AG09309 (cell line): ENCODE measurements at places on chromosomes 11 and 22.
A peak's percentile ranks its signal among the peaks of the same experiment; 100 is the strongest.

DNA sequence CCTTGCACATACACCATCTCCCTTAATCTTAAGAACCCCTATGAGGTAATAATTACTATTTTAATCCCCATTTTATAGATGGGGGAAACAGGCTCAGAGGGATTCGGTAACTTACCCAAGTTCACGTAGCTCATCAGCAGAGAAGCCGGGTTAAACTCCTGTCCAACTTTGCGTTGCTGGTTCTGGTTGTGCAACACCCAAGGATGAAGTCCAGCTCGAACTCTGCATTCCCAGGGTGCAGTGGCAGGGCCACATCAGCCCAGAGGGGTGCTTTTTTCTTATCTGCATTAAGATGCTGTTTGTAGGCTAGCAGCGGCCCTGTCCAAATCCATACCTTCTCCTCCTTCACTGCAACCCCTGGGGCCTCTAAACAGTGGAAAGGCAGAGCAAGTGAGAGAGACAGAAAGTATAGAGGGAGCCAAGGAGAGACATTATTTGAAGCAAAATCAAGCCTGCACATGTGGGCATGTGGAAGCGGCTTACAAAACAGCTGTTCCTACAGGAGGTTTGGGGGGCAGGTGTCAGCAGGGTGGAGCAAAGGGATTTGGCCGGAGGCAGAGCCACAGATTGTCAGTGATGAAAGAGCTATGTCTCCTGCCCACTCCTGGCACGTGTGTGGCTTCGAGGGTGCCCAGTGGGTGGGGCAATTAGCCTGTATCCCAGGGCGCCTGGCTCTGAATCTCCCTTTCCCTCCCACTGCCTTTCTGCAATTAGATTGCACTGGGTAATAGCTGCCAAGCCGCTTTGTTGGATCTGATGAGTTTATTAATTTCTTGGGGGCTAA lies 129.5 kb upstream of the TBCEL start:
- DNase-seq, result no peak

- DNase-seq, result no peak
These were observed 27.0 kb downstream of the P4HA3 start for GRCh38 chr11:74284466-74284865.

DNA sequence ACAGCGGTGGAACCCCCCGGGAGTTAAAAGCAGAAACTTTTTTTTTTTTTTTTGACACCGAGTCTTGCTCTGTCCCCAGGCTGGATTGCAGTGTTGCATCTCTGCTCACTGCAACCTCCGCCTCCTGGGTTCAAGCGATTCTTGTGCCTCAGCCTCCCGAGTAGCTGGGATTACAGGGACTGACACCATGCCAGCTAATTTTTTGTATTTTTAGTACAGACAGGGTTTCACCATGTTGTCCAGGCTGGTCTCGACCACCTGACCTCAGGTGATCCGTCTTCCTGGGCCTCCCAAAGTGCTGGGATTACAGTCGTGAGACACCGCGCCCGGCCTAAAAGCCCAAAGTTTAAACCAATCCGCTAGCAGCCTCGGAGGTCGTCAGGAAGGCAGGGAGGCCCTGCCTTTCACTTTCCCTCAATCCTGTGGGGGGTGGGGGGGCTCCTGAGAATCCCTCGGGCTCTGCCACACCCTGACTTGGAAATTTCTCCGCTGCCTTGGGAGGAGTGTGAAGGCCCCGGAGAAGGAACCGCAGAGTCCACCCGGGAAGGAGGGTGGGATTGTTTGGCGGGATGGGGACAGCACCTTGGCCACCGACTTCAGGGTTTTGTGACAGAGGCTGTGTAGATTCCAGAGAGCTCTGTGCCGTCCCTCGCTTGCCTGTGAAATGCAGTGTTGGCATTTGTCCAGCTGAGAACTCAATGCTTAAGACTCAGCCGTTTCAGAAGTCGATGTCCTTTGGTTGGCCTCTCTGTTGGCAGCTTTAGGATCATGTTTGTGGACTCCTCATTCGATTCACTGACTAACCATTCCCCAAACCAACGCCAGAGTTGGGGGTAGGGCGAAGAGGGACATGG lies 1.0 kb downstream of the ARHGAP8 start:
- DNase-seq, result no peak

- DNase-seq, result no peak
These were observed 52.2 kb upstream of the ARHGAP20 start for GRCh38 chr11:110764485-110764884.

DNA sequence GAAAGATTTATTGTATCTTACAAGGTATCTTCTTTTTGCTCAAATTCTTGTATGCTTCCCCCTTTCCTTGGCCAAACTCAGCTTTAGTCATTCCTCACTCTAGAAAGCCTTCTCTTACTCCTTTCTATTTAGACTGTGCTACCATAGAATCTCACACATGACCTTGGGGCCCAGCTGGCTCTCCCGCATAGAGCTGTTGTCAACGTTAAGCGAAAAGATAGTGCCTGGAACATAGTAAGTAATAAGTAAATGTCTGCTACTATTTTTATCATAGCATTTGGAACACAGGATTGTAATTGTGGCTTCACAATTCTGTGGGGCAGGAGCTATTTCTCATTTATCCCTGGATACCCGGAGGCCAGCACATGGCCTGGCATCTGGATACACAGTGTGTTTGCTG lies 38.9 kb upstream of the OR4B1 start:
- no peak for DNase-seq

GRCh38 chr11:35615921-35616900 lies 2.0 kb upstream of the FJX1 start:
- no peak for DNase-seq

- peak; percentile 75 for DNase-seq
These were observed 48.1 kb upstream of the EIF3D start for GRCh38 chr22:36577019-36577418.

- no peak for DNase-seq
These were observed 50.9 kb downstream of the AP2A2 start for GRCh38 chr11:976431-977160.

DNA sequence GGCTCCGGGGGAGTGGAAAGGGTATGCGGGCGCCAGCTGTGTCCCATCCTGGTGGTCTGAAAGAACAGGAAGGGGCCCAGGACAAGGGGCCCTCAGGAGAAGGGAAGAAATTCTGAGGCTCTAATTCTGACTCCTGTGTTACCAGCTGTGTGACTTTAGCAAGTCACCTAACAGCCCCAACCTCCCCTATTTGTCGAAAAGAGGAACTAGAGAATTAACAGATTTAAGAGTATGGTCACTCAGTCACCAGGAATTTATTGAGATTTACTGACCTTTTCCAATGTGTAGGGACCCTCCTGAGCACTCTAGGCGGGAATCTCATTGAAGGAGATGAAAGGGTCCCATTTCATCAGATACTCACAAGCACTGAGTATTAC lies 14.6 kb downstream of the RPS6KA4 start:
- no peak for DNase-seq

- no peak for DNase-seq
These were observed 45.4 kb upstream of the GLYAT start for GRCh38 chr11:58776891-58777710.

- DNase-seq, result no peak
These were observed 19.8 kb downstream of the TPST2 start for GRCh38 chr22:26570115-26570514.

- no peak for DNase-seq
These were observed 1072.1 kb downstream of the JRKL start for GRCh38 chr11:97461934-97462333.

- DNase-seq, result no peak
These were observed 2193.4 kb upstream of the RAG2 start for GRCh38 chr11:38791346-38791961.

DNA sequence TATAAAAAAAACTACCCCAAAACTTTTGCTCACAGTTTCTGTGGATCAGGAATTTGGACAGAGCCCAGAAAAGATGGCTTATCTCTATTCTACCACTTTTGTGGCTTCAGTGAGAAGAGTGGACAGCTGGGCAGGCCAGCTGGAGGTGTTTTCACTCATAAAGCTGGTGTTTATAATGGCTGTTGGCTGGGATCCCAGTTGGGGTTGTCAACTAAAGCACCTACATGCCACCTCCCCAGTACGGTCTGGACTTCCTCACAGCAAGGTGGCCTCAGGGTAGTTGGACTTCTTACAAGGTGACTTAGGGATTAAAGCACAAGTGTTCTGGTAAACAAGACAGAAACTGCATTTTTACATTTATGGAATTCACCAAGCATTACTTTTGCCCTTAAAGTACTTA lies 171.0 kb downstream of the NELL1 start:
- no peak for DNase-seq

DNA sequence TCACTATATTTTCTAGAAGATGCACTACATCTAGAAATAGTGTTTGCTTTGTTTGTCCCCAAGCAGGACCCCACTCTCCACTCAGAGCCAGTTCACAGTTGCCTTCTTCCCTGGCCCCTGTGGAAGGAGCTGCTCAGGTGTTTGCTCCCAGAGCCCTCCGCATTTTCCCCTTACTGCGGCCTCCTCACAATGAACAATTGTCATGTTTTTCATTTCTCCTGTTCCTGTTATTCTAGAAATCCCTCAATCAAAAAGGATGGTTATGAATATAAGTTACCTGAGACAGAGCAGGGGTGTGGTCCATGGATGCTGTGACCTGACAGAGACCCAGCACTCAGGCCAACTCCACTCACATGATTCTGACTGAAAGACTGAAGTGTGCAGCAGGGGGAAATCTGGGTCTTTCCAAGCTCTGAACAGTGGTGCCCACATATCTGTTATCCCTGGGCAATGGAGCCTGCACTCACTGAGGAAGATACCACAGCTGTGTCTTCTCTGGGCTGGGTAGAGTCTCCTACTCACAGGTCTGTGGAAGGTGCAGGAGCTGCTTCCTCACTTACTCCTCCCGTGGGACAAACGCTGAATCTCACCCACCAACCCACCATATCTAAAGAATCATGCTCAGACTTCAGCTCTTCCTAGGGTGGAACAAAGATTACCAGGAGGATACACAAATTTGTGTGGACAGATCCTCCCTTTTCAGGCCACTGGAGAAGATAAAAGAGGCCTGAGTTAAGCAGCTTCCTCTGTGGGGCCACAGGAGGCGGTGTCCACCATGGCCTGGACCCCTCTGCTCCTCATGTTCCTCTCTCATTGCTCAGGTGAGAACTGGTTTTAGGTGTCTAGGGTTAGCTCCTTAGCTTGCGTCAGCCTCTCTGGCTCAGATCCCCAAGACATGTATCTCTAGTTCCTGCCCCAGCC lies 87.1 kb upstream of the TOP3B start:
- DNase-seq, result no peak

GRCh38 chr22:40609216-40609615 lies 27.3 kb downstream of the MRTFA start:
- no peak for DNase-seq

DNA sequence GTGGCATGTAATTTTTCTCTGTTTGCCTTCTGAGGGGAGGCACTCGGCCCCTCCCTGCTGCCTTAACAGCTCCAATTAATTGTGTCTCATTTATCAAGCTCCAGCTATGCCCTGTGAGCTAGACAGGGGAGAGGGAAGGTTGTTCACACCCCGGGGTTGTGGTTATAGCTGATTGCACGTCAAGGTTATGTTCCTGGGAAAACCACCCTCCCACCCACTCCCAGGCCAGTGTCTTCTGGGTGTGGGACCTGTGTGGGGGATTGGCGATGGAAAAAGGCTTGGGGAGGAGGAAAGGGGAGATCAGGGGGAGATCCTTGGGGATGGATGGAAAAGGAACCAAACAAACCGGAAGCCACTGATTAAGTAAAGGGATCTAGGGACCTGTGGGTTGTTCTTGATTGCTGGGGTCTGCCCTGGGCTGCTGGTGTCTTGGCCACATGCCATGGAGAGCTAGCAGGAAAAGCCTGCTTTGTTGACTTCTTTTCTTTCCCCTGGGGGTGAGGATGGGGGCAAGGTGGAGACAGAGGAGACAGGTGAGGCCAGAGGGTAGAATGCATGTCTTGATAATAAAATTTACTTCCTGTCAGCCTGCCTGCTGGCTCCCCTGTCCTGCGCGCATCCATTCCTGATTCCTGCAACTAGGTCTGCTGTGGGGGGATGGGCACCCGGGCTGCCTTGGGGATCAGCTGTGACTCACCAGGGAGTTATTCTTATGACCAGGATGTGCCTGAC lies 13.5 kb upstream of the SORL1-AS1 start:
- peak; percentile 64 for DNase-seq

DNA sequence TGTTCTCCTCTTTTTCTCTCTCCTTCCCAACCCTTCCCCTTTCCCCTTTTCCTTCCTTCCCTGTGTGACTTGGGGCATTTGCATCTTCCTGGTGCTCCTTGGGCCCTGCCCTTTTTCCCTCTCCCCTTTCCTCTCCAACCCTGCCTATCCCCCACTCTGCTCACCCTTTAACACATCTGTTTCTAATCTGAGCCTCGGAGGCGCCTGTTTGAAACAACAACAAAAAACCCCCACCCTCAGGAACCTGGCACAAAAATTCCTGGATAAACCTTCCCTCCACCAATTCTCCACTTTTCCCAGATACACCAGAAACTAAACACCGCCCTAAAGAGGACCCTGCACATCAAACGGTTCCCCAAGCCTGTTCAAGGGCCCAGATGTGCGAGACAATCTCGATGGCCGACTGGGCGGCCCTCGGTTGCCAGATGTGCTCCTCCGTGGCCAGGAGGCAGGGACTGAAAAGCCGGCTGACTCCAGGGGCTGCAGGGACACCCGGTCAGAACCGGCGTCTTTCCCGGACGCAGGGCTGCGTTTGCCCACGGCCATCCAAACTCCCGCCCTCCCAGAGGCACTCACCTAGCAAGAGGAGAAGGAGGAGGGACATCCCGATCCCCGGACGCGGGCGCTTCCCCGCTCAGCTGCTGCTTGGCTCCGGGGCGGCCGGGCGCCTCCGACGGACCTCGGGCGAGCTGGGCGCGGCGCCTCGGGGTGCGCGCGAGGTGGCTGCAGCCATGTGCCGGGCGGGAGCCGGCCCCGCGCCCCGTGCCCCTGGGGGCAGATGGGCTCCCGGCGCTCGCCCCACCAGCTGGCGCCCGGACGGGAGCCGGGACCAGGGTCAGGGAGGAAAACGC lies 486 bp downstream of the CLMP start:
- DNase-seq, result no peak

- DNase-seq, result no peak
These were observed 57.0 kb downstream of the MYH9 start for GRCh38 chr22:36330655-36331305.

DNA sequence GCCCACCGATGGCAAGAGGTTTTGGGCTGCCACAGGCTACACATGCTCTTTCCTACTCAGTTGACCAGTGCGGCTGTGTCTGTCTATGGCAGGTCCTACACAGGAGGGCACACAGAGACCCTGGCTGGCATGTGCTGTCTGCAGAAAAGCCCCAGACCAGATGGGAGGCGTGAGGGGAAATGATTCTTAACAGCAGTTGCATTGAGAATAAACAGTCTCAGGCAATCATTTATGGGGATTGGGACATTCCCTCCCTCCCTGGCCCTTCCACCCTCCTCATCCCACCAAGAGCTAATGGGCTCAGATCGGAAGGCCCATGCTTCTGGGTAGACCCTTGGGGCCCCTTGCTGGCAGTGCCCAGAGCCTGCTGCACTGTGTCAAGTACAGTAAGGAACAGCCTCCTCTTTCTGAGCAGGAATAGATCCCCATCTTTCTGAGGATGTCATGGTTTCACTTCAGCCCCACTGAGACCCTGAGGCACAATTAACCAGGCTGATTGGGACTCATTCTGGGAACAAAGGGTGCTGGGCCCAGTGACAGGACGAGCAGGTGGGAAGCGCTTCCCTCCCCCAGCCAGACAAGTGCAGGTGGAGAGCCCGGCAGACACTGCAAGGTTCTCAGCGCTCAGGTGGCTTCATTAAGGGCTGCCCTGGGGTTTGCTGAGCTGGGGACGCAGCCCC lies 28.3 kb downstream of the TSPAN18 start:
- DNase-seq, result no peak

- no peak for DNase-seq
These were observed 32.2 kb upstream of the ARFGAP3 start for GRCh38 chr22:42889304-42889703.

GRCh38 chr11:9130297-9130696 lies 38.9 kb upstream of the SCUBE2 start:
- DNase-seq, result no peak

GRCh38 chr11:129374081-129374992 lies 1.3 kb upstream of the BARX2 start:
- no peak for DNase-seq
